ENCODE measurements at places on chromosomes 6 and 20. TPM values are rescaled to one million over a fixed set of nuclear protein-coding genes. Genes with fewer than 3 reads are reported as not detected.

The OPN5 gene
- not detected for polyA plus RNA-seq

The BPI gene
- 0.02 TPM for polyA plus RNA-seq

The PKHD1 gene
- under 0.01 TPM for polyA plus RNA-seq

The BEND6 gene
- 0.25 TPM for polyA plus RNA-seq

Data from esophagus (tissue), 2 donors.